ENCODE measurements at places on chromosomes 4 and X.

GRCh38 chr4:78417603-78418002 lies 134.0 kb upstream of the ANXA3 start:
- no peak for DNase-seq

- DNase-seq = no peak
These were observed 2.3 kb upstream of the METTL14 start for GRCh38 chr4:118682928-118683327.

DNA sequence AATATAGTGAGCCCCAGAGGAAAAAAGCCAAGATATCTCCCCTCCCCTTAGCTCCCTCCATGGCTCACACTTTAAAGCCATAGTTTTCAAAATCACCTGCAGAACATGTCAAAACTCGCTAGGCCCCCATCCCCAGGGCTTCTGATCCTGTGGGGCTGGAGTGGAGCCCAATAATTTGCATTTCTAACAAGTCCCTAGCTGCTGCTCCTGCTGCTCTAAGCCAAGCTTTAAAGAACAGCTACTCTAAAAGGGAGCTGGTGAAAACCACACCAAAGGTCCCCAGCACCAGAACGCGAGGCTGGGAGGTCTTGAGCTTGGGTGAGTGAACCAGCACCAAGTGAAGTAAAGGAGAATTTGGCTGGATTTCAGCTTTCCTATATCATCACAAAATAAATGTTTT lies 237.1 kb downstream of the ZNF674 start:
- DNase-seq = no peak

GRCh38 chrX:71606536-71607216 lies 11.6 kb downstream of the CXCR3 start:
- DNase-seq = no peak

DNA sequence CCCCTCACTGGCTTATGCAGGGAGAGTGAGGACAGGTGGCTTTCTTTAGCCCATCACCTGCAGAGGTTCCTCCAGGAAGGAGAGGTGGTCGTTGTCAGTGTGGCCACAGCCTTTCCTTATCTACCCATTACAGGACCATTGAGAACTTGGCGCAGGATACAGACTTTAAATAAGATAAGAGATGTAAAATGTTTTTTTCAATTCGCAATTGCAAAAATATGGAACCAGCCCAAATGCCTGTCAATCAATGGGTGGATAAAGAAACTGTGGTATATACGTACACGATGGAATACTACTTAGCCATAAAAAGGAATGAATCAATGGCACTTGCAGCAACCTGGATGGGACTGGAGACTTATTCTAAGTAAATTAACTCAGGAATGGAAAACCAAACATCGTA lies 6.9 kb upstream of the RNF175 start:
- DNase-seq = no peak

DNA sequence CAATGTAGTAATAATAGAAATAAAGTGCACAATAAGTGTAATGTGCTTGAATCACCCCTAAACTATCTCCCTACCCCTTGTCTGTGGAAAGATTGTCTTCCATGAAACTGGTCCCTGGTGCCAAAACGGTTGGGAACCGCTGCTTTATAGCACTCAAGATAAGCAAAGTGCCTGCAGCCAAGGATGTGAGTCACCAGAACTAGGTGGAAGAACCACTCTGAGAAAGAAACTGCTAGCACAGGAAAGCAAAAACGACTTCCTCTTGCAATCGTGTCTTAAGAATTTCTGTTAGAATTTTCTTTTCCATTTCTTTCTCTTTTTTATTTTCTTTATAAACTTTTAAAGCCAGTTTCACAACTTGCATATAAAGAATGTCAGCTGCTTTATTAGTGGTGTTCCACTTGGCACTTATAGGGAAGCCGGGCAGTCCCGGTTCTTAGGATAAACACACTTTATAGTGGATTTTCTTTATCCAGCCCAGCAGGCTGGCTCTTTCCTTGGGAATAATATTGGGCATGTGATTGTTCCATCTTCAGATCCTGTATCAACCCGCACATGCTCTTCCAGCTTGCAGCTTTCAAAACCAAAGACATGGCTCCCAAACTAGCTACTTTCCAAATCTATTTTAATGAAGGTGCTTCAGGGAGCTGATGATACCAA lies 32.3 kb upstream of the CXCL8 start:
- DNase-seq = no peak

DNA sequence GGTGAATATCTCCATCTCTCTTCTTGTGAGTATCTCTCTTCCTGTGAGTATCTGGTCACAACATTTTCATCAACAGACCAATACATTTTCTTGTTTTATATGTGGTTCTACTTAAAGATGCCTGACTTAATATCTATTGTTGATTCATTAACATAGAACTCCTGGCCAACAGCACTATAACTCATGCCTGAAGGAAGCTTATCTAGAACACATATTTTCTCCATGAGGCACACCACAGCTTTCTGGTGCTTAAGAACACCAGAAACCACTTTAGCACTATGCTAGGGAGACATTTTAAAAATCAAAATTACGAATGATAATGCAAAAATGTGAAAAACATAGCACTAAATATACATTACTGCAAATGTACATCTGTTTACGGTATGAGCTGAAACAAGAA lies 190.4 kb downstream of the GABRB1 start:
- no peak for DNase-seq

DNA sequence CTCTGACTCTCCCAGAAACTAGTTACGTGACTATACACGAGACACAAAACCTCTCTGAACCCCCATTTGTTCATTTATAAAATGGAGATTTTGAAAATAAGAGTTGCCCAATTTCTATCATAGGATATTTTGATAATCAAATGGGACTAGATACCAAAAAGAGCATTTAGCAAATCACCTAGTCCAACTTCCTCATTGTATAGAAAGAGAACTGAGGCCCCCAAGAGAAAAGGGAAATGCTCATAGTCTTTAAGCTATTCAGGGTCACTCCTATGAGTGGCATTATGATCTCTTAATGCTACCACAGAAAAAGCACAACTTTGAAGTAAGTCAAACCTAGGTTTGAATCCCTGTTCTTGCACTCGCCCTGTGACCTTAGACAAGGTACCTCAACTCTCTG lies 62.7 kb downstream of the BMP15 start:
- DNase-seq = no peak

DNA sequence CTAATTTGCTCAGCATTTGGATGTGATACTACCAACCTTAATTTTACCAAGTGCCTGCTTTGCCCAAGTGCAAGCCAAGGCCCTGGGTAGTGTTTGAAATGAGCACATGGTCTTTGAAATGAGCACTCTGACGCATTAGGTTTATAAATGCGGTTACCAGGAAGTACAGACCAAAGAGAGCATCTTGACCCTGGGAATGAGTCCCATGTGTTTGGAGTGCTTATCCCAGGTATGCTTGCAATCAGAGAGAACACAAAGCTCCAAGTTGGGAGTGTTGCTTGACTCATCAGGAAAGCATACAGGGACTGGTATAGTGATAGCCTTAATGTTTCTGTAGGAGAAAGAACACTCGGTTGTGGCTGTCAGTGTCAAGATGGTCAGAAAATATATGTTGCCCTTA lies 203.6 kb upstream of the MAMLD1 start:
- DNase-seq = no peak

DNA sequence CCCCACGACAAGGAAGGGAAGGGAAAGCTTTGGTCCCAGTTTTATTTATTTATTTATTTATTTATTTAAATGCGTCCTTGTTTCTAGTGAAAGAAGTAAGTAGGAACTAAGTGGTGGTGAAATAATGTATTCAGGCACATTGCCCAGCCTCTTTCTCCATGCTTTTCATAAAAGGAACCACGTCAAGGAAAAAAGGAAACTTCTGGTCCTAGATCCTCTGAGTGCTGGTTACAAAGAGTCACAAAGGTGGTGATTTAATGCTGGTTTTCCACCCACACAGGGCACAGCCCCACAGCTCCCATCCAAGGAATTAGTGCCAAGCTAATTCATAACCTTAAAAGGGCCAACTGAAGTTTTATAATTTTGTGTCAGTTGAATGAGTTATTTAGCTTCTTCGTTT lies 206.6 kb upstream of the GYPA start:
- no peak for DNase-seq

DNA sequence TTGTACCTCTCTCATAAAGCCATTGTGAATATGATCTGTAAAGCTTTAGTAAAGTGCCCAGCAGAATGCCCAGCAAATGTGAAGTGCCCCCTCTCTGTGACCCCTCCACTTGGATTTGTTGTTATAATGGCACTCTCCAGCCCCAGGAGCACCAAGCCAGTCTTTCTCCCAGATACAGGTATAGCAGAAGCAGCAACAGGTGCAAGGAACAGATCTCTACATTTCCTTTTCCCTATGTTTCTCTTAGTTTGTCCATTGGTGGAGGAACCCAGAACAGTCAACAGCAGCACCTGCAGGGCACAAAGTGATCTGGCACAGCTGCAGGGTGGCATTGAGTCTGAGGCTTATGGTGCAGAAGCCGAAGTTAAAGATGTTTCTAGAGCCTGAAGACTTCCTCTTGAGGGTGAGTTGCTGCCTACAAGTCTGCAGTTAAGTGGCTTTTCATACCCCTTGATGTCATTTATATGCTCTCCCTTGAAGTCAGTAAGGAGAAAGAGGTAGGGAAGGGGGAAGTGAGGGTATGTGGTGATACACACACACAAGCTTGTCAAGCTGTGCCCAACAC lies 16.1 kb upstream of the CXCL3 start:
- no peak for DNase-seq

GRCh38 chr4:151717909-151718628 lies 42.7 kb downstream of the GATB start:
- no peak for DNase-seq

GRCh38 chr4:158020734-158021346 lies 152.0 kb downstream of the GASK1B start:
- no peak for DNase-seq

GRCh38 chr4:94926936-94927335 lies 169.2 kb downstream of the BMPR1B start:
- no peak for DNase-seq

- DNase-seq = no peak
These were observed 34.9 kb downstream of the GYG2 start for GRCh38 chrX:2863646-2864045.

- no peak for DNase-seq
These were observed 14.7 kb upstream of the EPGN start for GRCh38 chr4:74293558-74293957.

DNA sequence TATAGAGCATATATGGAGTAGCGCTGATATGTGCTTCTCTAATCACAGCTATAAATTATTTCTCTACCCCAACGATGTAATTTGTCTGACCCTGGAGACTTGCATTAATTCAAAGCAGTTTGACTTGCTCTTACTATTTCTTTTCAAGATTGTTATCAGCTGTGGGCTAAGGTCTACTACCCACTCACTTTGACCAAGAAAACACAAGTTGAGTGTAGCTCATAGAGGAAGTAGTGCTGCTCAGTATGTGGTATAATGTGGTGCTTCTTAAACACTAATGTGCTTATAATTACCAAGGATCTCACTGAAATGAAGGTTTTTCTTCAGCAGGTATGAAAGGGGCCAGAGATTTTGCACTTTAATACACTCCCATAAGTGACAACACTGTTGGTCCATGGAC lies 70.1 kb downstream of the INPP4B start:
- no peak for DNase-seq

GRCh38 chr4:125359960-125360634 lies 45.3 kb downstream of the FAT4 start:
- DNase-seq = no peak

- DNase-seq = no peak
These were observed 57.2 kb downstream of the EGF start for GRCh38 chr4:109969919-109970318.

DNA sequence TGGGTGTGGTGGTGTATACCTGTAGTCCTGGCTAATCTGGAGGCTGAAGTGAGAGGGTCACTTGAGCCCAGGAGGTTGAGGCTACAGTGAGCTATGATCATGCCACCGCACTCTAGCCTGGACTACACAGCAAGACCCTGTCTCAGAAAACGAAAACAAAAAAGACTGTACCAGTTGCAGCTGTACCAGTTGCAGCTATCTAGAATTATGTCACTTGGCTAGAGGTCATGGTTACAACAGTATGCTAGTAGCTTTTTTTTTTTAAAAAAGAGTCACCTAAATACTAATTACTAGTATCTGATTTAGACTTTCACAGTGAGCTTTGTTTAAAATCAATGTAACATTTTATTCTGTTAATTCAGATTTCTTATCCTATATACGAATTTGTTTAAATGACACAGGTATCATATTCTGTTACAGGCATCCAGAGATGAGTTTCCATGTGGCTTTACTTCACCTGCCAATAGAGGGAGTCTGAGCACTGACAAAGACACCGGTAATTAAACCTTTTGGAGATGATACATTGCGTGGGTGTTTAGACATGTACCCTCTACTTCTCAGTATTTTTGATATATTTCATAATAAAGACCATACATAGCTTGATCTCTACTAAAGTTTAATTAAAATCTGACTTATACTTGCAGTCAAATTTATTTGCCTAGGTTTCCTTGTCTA lies 100.2 kb upstream of the IL13RA1 start:
- no peak for DNase-seq

DNA sequence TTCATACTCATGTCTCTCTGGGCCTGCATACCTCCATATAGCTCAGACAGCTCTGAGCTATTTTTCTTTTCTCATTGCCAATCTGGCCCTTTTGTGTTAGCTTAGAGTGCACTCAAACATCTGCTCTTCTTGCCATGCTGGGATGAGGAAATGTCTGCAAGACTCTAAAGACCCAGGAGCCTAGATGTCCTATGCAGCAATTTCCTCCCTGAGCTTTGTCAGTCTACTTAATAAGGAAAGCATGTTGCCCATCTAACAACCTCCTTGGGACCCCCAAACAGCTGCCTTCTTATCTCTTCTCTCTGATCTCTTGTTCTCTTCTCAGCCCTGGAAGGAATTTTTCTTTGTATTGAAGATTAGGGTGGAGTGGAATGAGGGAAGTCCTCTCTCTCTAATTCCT lies 69.2 kb downstream of the UCHL1 start:
- no peak for DNase-seq

- no peak for DNase-seq
These were observed 71.2 kb upstream of the EGFL6 start for GRCh38 chrX:13498238-13498637.

DNA sequence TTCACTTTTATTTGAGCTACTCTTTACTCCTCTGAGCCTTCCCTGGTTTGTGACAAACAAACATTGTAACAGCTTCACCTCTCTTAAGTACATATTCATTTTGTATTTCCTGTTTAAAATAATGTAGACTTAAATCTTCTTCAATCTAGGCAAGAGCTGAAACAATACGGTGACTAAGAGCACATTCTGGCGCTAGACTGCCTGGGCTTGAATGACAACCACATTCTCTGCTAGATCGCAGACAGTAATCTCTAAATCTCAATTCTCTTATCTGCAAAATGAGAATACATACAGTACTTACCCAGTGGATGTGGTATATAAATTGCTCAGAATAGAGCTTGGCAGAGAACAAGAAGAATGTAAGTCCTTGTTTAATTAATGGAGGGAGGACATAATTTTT lies 144.8 kb downstream of the ARAP2 start:
- DNase-seq = no peak
